ENCODE measurements at places on chromosomes 3 and 15.

- no peak for DNase-seq
Measured at GRCh38 chr3:110932567-110932966, 139.0 kb upstream of the NECTIN3 start.

GRCh38 chr3:158104431-158104921, 1.7 kb downstream of the SHOX2 start:
- no peak for DNase-seq

DNA sequence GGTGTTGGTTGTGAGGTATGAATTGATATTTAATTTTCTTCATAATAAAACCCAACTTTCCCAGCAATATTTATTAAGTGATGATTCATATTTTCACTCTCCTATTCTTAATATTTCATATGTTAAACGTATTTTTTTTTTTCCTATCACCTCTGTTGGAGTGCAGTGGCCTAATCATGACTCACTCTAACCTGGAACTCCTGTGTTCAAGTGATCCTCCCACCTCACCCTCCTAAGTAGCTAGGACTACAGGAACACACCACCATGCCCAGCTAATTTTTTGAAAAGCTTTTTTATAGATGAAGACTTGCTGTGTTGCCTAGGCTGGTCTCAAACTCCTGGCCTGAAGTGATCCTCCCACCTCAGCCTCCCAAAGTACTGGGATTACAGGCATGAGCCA, 8.6 kb downstream of the PARP15 start:
- DNase-seq: no peak

DNA sequence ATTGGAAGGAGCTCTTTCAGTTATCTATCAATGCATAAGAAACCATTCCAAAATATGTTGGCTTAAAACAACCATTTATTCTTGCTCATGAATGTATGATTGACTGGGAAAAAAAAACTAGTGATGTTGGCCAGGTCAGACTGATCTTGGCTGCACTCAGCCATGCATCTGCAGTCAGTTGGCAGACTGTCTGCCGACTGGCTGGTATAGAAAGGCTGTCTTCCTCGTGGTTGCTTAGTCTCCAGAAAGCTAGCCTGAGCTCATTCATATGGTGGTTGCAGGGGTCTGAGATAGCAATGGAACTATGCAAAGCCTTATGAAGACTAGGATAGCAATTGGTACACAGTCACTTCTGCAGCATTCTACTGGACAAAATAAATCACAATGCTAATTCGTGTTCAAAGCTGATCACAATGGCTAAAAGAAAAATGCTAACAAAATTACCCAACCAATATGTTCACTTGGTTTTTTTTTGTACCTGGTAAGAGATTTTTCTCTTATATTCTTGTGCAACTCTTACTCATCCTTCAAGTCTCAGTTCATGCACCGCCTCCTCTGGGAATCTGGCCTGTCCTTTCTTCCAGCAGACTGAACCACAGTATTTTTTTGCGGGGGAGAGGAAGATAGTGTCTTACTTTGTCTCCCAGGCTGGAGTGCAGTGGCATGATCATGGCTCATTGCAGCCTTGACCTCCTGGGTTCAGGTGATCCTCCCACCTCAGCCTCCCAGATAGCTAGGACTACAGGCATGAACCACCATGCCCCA, 126.8 kb downstream of the KCNAB1 start:
- DNase-seq: no peak

DNA sequence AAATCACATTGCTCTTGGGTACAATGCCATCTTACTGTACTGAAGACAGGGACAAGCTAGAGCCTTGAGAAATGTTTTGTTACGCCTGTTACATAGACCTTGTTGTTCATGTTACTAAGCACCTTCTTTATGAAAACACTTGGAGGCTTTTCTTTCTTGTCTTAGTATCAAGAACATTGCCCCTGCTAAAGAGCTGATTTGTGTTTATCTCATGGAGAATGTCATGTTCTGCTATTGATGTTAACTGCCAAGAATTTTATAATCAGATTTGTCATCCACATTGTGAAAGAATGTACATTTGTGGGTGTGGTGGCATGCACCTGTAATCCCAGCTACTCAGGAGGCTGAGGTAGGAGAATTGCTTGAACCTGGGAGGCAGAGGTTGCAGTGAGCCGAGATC, 431.3 kb upstream of the MDFIC2 start:
- DNase-seq: no peak

DNA sequence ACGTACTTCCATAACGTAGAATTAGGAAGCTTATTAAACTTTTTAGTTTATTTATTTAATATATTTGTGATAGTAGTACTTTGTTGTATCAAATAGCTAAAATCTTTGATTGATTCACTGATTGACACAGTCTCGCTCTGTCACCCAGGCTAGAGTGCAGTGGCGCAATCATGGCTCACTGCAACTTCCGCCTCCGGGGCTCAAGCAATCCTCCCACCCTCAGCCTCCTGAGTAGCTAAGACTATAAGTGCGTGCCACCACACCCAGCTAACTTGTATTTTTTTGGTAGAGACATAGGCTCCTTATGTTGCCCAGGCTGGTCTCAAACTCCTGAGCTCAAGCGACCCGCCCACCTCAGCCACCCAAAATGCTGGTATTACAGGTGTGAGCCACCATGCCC, 5.7 kb downstream of the APH1B start:
- DNase-seq: peak; percentile 45

GRCh38 chr3:31532587-31533168, at the start of gene STT3B:
Gene STT3B (plus strand): TSS chr3:31532925. CDS start chr3:31532999, 74 bp downstream.
- DNase-seq: peak; percentile 86

- DNase-seq: no peak
Measured at GRCh38 chr3:124144035-124144814, 152.3 kb upstream of the ROPN1 start.

- DNase-seq: no peak
Measured at GRCh38 chr15:67177752-67178151, 76.7 kb downstream of the AAGAB start.

GRCh38 chr3:182115328-182116015, 403.7 kb downstream of the SOX2 start:
- DNase-seq: no peak

GRCh38 chr3:51967384-51968169, at the start of gene PCBP4:
Gene PCBP4 (minus strand): TSS chr3:51967454. CDS start chr3:51961240, 6,214 bp downstream.
- peak; percentile 78 for DNase-seq

- no peak for DNase-seq
Measured at GRCh38 chr3:162370141-162370540, 873.5 kb downstream of the OTOL1 start.

DNA sequence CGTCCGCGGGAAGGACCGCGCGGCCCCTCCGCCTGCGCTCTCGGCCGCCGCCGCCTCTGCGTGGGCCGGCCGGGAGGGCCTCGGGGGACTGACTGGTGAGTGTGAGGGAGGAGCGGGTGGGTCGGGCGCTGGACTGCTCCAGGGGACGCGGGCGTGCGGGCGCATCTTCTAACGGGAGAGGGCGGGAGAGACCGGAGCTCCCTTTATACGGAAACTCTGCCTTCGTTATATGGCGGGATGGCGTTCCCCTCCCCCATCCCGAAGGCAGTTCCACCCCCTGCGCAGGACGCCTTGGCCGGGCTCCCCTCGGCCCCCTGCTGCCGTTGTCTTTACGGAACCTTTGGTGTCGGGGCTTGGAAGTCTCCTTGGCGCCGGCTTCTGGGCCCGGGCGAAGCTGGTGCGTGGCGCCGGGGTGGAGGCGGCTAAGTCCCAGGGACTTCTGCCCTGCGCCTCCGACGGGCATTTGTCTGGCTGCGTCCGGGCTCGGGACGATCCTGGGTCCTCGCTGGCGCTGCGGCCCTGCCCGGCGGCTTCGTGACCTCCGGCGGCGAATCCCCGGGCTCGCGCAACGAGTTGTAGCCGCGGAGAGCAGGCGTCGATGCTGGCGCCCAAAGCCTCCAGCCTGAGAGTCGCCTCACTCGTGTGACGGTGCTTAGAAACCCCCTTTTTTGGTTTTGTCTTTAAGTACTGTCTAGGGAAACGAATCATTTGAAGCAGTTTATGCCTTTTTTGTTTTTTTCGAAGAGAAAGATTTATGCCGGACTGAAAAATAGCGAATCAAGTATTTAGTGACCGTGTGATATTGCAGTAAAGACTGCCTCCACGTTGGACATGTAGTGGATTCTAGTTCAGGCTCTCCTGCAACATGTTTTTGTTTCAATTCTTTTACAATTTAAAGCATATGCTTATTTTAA, 623 bp downstream of the ZNF639 start:
- peak; percentile 82 for DNase-seq

DNA sequence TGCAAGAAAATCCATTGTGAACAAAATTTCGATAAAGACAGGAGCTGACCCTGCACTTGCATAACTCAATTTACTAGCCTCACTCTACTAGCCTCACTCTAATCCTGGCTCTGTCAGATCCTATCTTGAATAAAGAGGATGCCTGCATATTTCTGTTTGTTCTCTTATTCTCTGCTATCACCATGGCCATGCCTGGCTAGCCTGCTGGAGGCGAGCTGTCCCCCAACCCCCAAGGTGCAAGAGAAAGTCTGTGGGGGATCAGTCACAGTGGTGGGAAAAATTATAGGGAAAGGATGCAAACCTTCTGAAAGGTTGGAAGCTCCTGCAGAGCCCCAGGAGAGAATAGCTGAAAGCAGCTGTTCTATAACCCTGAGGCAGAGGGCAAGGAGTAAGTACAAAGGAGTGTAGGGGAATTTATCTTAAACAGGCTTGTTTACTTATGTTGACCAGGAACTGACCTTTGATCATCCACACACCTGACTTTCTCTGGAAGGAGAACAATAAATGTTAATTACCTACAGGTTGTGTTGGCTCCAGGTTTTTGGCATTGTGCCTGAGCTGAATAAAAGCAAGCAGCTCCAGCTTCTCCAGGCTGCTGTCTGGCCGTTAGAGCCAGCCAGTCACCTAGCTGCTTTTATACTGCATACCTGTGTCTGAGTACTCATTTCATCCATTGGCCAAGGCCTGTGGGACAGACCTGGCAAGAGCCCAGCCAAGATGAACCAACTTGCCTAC, 137.7 kb upstream of the RASGRP1 start:
- DNase-seq: no peak

DNA sequence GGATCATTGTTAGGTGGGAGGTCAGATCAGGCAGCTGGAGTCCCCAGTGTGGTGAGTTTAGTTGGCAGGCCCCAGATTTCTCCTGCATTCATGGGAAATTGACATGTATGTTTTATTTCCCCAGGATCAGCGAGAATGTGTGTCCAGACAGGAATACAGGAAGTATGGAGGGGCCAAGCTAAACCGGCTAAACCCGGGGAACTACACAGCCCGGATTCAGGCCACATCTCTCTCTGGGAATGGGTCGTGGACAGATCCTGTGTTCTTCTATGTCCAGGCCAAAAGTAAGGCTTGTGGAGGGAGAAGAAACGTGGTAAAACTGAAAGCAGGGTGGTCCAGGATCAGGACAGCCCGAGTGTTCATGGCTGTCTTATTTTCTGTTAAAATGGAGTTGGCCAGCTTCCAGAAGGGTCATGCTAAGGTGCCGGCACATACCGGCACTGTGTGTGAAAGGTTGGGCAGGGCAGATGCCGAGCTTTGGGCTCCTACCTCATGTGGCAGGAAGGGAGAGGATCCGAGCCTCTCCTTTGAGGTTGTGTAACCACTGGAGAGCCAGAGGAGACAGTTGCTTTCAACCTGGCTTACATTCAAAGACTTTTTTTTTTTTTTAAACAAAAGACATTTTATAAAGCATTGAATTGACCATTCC, 83.1 kb downstream of the PGPEP1L start:
- DNase-seq: no peak

- DNase-seq: no peak
Measured at GRCh38 chr15:99416191-99417188, 149.3 kb upstream of the MEF2A start.

- DNase-seq: no peak
Measured at GRCh38 chr3:11569156-11569741, 74.5 kb downstream of the VGLL4 start.

GRCh38 chr15:85800478-85801123, 5.9 kb upstream of the KLHL25 start:
- peak; percentile 59 for DNase-seq

DNA sequence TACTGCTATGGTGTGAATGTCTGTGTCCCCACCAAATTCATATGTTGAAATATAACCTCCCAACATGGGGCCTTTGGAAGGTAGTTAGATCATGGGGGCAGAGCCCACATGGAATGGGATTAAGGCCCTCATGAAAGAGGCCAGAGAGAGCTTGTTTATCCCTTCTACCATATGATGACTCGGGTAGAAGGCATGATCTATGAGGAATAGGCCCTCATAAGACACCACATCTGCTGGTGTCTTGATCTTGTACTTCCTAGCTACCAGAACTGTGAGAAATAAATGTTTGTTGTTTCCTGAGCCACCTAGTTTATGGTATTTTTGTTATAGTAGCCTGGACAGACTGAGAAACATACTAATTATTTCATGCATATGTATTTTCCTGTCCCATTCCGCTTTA, 51.9 kb downstream of the WWTR1 start:
- no peak for DNase-seq

DNA sequence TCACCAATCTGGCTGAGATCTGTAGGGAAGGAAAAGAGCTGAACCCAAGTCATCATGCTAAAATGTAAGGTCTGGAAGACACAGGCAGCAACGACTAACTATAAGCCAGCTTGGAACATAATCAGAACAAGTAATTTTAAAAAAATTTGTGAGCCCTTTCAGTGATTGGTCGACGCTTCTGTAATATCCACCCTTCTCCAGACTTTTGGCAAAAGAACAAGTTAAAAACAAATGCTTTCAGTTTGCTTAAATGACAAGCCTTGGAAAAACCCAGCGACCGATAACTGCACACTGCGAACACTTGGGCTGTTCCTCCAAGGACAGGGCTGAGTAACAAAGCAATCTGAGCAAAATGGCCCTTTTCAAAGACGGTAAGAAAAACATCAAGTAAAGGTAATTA, 49.6 kb downstream of the PCSK6 start:
- no peak for DNase-seq

DNA sequence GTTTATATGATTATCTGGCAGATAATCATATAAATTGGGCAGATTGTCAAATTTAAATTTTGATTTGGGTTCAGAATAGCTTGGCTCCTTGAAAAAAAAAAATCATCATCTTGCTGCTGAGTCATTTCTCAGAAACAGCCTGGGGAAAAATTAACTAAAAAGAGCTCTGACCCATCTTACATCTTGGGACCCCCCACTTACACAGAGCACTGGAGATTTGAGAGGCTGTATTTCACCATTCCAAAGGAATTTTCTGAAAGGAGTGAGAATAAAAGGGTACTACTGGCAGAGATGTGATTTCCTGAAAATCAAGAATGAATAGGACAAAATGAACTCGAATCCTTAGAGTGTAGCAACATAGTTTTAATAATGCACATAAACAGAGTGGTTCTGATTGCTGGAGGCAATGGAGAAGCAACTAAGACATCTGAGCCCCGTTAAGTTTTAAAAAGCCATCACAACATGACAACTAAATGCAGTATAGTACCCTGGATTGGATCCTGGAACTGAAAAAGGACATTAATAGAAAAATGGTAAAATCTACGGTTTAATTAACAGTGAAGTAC, 97.5 kb downstream of the RFTN1 start:
- no peak for DNase-seq

DNA sequence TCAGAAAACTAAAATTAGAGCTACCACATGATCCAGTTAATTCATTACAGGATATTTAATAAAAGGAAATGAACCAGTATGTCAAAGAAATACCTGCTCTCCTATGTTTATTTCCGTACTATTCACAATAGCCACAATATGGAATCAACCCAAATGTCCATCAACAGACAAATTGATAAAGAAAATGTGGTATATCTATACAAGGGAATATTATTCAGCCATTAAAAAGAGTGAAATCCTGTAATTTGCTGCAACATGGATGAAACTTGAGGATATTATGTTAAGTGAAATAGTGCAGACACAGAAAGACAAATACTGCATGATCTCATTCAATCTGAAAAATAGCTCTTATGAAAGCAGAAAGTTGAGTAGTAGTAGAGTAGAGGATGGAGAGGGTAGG, 33.7 kb upstream of the ALCAM start:
- DNase-seq: no peak

- no peak for DNase-seq
Measured at GRCh38 chr15:56736308-56736707, 3.0 kb upstream of the ZNF280D start.

Data from left ventricle myocardium inferior (tissue), 1 donor.